ENCODE measurements at places on chromosomes 2 and 18. TPM values are rescaled to one million over a fixed set of nuclear protein-coding genes. Genes with fewer than 3 reads are reported as not detected.

The PAX3 gene
- total RNA-seq, result 2.7 TPM

DNA sequence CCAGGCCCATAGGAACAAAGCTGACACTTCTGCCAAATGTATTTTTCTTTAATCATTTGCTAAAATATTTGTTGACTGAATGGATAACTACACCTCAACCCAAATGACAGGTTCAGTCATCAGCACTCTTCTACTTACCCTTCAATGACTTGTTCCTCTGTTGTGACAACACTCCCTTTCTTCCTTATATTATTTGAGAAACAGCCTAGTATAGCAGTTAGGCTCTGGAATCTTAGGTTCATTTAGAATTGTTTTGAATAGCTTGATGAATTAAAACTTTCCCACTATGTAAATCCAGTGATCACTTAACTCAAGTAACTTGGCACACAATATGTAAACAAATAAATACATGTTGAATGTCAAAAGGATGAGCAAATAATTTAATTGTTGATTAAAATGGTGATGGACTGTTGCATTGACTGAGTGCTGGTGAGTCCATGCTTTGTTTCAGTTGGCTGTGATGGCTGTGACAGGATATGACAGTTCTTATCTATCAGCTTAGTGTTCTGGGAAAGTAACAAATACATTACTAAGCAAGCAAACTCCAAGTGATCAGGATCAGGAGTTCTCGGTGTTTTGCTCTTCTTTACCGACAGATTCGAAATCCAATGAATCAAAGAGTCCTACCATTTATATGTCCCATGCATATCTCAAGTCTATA is 2.8 kb upstream of the MOGAT1 start:
- no peak for DNase-seq
- H3K36me3 ChIP-seq, result no peaks in the 10 kb centered on the region
- H3K27me3 ChIP-seq, result no peaks in the 10 kb centered on the region
- H3K4me1 ChIP-seq, result peaks cover 4% of the 10 kb centered on the region
- H3K27ac ChIP-seq, result no peak overlapping the region
- H3K4me3 ChIP-seq, result no peak overlapping the region

- H3K27ac ChIP-seq, result no peak overlapping the region
- no peak for DNase-seq
- no peaks in the 10 kb centered on the region for H3K27me3 ChIP-seq
- no peaks in the 10 kb centered on the region for H3K4me1 ChIP-seq
These were observed 759.4 kb downstream of the ADCYAP1 start for GRCh38 chr18:1663879-1664705.

The TFPI gene
- 30.7 TPM for total RNA-seq

GRCh38 chr2:113756355-113757137 is at the start of gene SLC35F5:
TSS of gene SLC35F5 (minus strand) at chr2:113756642. CDS start at chr2:113756409, 233 bp downstream.
- peaks cover 39% of the 10 kb centered on the region for H3K4me1 ChIP-seq
- no peaks in the 10 kb centered on the region for H3K27me3 ChIP-seq
- H3K4me3 ChIP-seq, result peak within 1 kb of the TSS; percentile 83
- peak within 1 kb of the TSS; percentile 92 for H3K27ac ChIP-seq

The ARL6IP6 gene
- total RNA-seq, result 4.9 TPM

DNA sequence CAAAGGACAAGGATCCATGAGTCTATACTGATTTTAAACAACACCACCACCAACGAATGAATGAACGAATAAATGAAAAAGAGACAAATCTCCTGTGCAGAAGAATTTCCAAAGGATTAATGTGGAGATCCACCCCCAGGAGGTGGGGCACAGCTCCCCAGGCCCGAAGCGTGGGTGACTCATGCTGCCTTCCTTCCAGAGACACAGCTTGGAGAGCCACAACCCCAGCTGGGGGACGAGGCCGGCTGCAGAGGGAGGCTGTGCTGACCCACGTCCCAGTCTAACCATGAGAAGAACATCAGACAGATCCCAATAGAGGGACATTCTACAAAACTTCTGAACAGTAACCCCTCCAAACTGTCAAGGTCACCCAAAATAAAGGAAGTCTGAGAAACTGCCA is 557.3 kb upstream of the SALL3 start:
- no peak for DNase-seq
- H3K36me3 ChIP-seq, result no peaks in the 10 kb centered on the region
- H3K4me1 ChIP-seq, result no peaks in the 10 kb centered on the region
- H3K27me3 ChIP-seq, result peaks cover 3% of the 10 kb centered on the region
- no peak overlapping the region for H3K27ac ChIP-seq

DNA sequence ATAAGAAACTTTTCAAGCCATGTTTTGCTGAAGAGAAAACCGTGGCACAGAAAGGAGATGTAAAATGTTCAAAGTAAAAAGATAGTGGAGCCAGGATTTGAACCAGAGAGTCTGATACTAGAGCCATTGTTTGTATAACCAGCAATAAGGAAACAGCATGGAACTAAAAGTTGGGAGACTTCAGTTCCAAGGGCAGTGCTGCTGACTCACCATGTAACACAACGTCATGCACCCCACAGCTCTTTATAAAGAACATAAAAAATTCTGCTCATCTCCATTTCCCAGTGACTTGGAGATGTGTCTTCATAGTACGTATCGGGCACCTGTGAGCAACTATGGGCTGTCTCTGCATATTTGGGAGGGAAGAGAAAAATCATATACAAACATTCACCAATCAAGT is 353.0 kb upstream of the PIK3C3 start:
- no peaks in the 10 kb centered on the region for H3K27me3 ChIP-seq
- no peak for DNase-seq
- H3K27ac ChIP-seq, result no peak overlapping the region
- H3K36me3 ChIP-seq, result no peaks in the 10 kb centered on the region
- H3K4me1 ChIP-seq, result no peaks in the 10 kb centered on the region
- H3K4me3 ChIP-seq, result no peak overlapping the region

The STARD6 gene
- not detected for total RNA-seq

DNA sequence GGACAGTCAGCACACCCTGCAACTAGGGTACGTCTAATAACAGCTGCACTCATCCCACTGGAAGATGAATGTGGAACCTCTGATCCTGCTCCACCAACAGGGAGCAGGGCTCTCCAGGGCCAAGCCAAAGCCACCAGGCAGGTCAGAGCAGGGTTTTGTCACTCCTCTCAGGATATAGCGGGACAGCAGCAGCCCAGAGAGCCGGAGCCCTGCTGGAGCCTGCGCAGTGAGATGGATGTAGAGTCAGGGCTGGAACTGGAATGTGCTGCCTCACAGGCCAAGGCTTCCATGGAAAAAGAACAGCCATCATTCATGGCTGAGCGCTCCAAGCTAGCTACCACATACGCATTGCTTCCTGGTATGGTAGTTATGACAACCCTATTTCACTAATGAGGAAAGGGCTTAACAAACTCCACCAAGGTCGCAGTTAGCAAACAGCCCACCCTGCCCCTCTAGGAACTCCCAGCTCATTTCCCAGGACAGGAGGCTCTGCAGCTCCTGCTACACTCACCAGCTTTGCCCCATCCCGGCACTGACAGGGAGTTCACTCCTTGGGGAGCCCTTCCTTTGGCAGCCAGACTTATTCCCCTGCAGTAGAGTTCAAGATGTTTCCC is 85.2 kb downstream of the HS1BP3 start:
- peaks cover 4% of the 10 kb centered on the region for H3K4me1 ChIP-seq
- no peaks in the 10 kb centered on the region for H3K27me3 ChIP-seq
- DNase-seq, result no peak

DNA sequence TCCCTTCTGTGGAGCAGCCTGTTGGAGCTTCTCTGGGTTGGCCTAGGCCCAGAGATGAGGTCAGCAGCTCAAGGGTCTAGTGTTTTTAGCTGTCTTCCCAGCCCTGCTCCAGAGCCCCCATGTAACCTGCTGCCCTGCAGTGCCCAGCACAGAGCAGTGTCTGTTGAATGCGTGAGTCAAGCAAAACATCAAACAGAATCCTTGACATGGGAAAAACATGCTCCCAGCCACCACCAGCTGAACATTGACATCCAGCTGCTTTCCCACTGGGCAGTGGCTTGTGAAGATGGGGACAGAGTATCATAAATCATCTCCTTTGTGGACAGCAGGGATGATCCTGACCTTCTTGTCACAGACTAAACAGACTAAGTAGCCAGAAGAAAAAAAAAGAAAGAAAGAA is 22.6 kb downstream of the IMPA2 start:
- no peaks in the 10 kb centered on the region for H3K27me3 ChIP-seq
- H3K27ac ChIP-seq, result no peak overlapping the region
- H3K36me3 ChIP-seq, result peaks cover 42% of the 10 kb centered on the region
- H3K4me3 ChIP-seq, result no peak overlapping the region
- peaks cover 3% of the 10 kb centered on the region for H3K4me1 ChIP-seq

The CAPN14 gene
- not detected for total RNA-seq

The EVX2 gene
- not detected for total RNA-seq

GRCh38 chr2:174062934-174063333 is 97.8 kb upstream of the SP3 start:
- no peaks in the 10 kb centered on the region for H3K27me3 ChIP-seq
- H3K27ac ChIP-seq, result no peak overlapping the region
- H3K4me3 ChIP-seq, result no peak overlapping the region
- no peak for DNase-seq
- H3K36me3 ChIP-seq, result no peaks in the 10 kb centered on the region

The HRH4 gene
- total RNA-seq, result not detected

- H3K4me3 ChIP-seq, result no peak overlapping the region
- peak overlapping the region; percentile 85 for H3K27ac ChIP-seq
- H3K36me3 ChIP-seq, result no peaks in the 10 kb centered on the region
- H3K27me3 ChIP-seq, result no peaks in the 10 kb centered on the region
- DNase-seq, result peak; percentile 40
These were observed 98.3 kb upstream of the UGP2 start for GRCh38 chr2:63743170-63743981.

The CD8B2 gene
- not detected for total RNA-seq

- no peak overlapping the region for H3K27ac ChIP-seq
- DNase-seq, result no peak
These were observed 791.3 kb upstream of the CHAC2 start for GRCh38 chr2:52976143-52976949.

The EFEMP1 gene
- 23.9 TPM for total RNA-seq

The GPD2 gene
- 64.4 TPM for total RNA-seq

The ADGRF3 gene
- total RNA-seq, result not detected

DNA sequence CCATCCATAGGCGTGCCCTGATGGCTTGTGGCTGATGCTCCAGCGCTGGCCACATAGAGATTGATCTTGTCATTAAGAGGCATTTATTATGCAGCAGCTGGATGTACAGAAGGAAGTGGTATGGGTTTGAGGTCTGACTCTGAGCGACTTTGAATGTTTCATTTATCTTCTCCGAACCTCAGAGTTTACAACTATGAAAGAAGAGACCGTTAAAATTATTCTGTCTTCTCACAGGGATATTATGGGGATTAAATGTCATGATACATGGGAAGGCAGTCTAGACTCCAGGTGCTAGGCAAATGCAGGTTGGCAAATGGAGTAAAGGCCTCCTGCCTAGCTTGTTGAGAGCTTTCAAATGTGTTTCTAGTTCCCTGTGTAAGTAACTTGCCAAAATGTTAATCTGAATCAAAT is 30.3 kb downstream of the MOGAT1 start:
- no peaks in the 10 kb centered on the region for H3K27me3 ChIP-seq
- H3K27ac ChIP-seq, result no peak overlapping the region
- H3K4me1 ChIP-seq, result no peaks in the 10 kb centered on the region

DNA sequence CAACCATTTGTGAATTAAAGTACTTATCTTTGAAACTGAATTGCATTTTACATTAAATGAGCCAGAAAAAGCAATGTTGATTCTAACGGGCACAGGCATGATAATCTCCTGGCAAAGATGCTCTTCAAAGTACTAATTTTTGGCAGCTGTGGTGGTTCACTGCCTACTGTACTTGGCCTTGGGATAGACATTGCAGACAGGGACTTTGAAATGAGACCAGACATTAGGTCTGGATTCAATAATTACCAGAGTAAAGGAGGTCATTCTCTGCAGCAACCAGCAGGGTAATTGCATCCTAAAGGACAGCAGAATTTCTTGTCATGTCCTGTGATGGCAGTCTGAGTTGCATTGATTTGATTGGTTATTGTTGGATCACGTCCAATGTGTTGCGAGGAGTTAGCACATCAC is 986.5 kb downstream of the TDRD15 start:
- H3K27ac ChIP-seq, result no peak overlapping the region
- no peak for DNase-seq
- no peaks in the 10 kb centered on the region for H3K4me1 ChIP-seq
- H3K36me3 ChIP-seq, result no peaks in the 10 kb centered on the region

GRCh38 chr18:78542204-78542603 is 437.4 kb upstream of the SALL3 start:
- H3K27me3 ChIP-seq, result no peaks in the 10 kb centered on the region
- DNase-seq, result no peak
- H3K27ac ChIP-seq, result no peak overlapping the region
- no peak overlapping the region for H3K4me3 ChIP-seq

- H3K27ac ChIP-seq, result no peak overlapping the region
- no peaks in the 10 kb centered on the region for H3K4me1 ChIP-seq
- H3K36me3 ChIP-seq, result no peaks in the 10 kb centered on the region
- DNase-seq, result no peak
These were observed 155.6 kb upstream of the LYPD1 start for GRCh38 chr2:132825601-132826000.

DNA sequence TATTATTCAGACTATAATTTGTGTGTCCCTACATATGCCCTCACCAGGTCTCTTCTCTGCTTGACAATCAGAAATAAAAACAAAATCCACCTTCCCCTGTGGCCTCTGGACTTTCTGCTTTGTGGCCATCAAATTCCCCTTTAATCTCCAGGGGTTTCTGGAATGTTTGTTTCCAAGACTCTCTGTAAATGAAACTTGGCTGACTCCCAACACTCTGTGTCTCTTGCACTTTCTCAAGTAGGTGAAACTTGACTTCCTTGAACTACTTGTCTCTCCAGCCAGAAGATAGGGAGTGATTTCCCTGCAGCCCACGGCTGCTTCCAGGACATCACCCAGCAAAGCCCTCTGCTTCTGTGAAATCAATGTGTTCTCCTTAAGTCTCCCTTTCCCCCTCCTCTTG is 54.1 kb upstream of the AQP4 start:
- H3K27ac ChIP-seq, result no peak overlapping the region
- no peak overlapping the region for H3K4me3 ChIP-seq
- DNase-seq, result no peak
- H3K36me3 ChIP-seq, result no peaks in the 10 kb centered on the region

GRCh38 chr18:71036783-71037182 is 747.9 kb downstream of the SOCS6 start:
- H3K4me1 ChIP-seq, result no peaks in the 10 kb centered on the region
- no peaks in the 10 kb centered on the region for H3K36me3 ChIP-seq
- H3K27ac ChIP-seq, result no peak overlapping the region
- no peak for DNase-seq
- no peak overlapping the region for H3K4me3 ChIP-seq

The KCNG2 gene
- total RNA-seq, result 0.55 TPM

- DNase-seq, result no peak
- H3K27me3 ChIP-seq, result no peaks in the 10 kb centered on the region
- no peaks in the 10 kb centered on the region for H3K36me3 ChIP-seq
- peak overlapping the region; percentile 51 for H3K4me3 ChIP-seq
- H3K27ac ChIP-seq, result no peak overlapping the region
These were observed 6.3 kb downstream of the SNORC start for GRCh38 chr2:232876161-232876977.

The KIAA2012 gene
- not detected for total RNA-seq

- H3K36me3 ChIP-seq, result no peaks in the 10 kb centered on the region
- DNase-seq, result no peak
- H3K27ac ChIP-seq, result peak overlapping the region; percentile 29
- no peak overlapping the region for H3K4me3 ChIP-seq
- peaks cover 5% of the 10 kb centered on the region for H3K4me1 ChIP-seq
- H3K27me3 ChIP-seq, result peaks cover 3% of the 10 kb centered on the region
These were observed 1.7 kb upstream of the DPP4 start for GRCh38 chr2:162075689-162076132.

- DNase-seq, result no peak
- H3K27ac ChIP-seq, result no peak overlapping the region
- no peak overlapping the region for H3K4me3 ChIP-seq
- H3K4me1 ChIP-seq, result no peaks in the 10 kb centered on the region
- H3K36me3 ChIP-seq, result no peaks in the 10 kb centered on the region
These were observed 94.7 kb downstream of the DOK6 start for GRCh38 chr18:69495338-69495737.
